NCI-H524 (cell line): ENCODE measurements at places on chromosomes 2 and 18.
A peak's percentile ranks its signal among the peaks of the same experiment; 100 is the strongest.

- no peak for DNase-seq
Observed at GRCh38 chr2:78999406-78999805, 26.1 kb upstream of the REG3G start.

- no peak for DNase-seq
Observed at GRCh38 chr18:61334951-61335683, 1.9 kb downstream of the CDH20 start.

- DNase-seq = no peak
Observed at GRCh38 chr18:13464432-13465123, 246.0 kb downstream of the LDLRAD4 start.

GRCh38 chr2:171491292-171491691 is 31.0 kb upstream of the CYBRD1 start:
- DNase-seq = no peak

DNA sequence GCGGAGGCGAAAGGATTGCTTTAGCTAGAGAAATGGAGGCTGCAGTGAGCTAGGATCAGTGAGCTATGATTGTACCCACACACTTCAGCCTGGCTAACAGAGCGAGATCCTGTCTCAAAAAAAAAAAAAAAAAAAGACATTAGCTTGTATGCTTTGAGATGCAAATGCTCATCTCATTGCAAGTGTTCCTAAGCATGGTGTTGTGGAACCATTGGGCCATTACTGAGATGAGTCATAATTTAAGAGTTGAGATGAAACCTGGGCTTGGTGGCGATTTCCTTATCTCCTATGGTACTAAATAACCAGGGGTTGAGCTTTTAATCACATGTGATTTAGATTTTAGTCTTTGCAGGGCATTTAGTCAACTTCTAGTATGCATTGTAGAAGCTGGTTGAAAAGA is 2.2 kb downstream of the PLEKHA3 start:
- no peak for DNase-seq

DNA sequence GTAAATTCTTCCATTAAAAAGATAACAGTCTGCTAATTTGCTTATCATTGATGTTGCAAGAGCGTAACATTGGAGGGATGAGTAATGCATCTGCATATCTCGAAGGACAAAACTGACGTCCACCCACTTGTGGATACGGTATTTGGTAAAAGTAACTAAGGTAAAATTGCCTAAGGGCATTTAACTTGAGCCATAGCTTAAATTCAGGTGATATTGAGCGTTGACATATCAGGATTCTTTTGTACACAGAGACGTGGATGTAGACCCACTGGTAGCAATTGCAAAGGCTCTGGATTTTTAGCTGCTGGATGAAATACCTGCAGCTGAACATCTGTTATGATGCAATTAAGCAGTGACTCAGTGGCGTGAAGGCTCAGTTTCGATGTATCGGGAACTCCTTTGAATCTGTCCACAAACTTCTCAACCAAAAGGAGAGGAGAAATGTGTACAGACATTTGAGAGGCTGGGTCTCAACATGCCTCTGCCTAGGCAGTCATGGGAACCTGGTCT is 119.3 kb downstream of the SPTBN1 start:
- no peak for DNase-seq

DNA sequence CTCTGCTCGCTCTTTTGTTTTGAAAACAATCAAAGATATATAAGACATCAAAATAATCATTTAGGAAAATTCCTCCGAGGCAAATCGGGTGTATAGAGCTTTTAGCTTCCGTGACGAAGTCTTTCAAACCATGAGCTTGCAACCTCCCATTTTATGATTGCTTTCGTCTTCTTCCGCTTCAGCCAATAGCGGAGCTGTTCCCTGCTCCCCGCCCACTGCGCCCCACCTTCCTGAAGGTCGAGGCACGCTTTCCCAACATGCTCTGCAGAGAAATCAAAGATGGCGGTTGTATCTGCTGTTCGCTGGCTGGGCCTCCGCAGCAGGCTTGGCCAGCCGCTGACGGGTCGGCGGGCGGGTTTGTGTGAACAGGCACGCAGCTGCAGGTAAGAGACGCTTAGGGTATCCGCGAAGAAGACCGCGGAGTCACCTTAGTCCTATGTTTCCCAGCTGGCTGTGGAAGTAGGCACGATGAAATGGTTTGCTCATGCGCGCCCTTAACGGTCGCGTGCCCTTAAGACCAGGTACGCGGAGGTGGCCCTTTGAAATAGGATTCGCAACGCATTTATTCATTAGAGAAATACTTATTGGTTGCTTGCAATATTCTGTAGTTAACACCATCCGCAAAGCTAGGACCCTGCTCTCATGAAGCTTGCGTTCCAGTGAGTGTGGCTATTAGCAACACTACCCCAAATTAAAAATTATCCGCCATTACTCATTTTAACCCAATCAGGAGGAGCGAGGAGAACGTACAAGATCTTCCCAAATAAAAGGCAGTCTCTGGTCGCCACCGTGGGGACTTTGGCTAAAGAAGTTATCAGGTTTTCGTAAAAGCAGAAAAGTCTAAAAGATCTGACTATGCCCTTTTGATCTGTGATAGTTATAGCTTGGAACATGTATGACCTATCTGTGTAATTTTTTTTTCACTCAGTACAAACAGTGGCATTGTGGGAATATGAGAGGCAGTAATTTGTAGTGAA is at the start of gene PTCD3:
Gene PTCD3, plus strand, starts transcription at position 267 of the 977 bp plus-strand sequence. Its CDS starts 13 bp downstream, at position 280.
- peak; percentile 86 for DNase-seq
